ENCODE measurements at places on chromosomes 5 and 9. TPM values are rescaled to one million over a fixed set of nuclear protein-coding genes. Genes with fewer than 3 reads are reported as not detected.

Gene SLC2A6
- total RNA-seq: 17.1 TPM

Gene DNAI1
- 0.18 TPM for total RNA-seq

Gene PCDHA9
- total RNA-seq: not detected

Gene ORM2
- total RNA-seq: not detected

Gene TEX48
- total RNA-seq: not detected

Gene SMIM32
- total RNA-seq: not detected

Gene ACOT12
- not detected for total RNA-seq

Gene CCNO
- 7.5 TPM for total RNA-seq

Gene PRSS3
- total RNA-seq: 8.7 TPM

Gene TMEM252
- total RNA-seq: not detected

Gene NIPAL4
- 10.0 TPM for total RNA-seq

Gene LCN9
- not detected for total RNA-seq

Gene SMARCA2
- total RNA-seq: 32.1 TPM

Gene CDKN2A
- total RNA-seq: not detected

Gene RNF183
- total RNA-seq: 0.19 TPM

Gene SH2D3C
- total RNA-seq: 0.08 TPM

Gene LRRC19
- total RNA-seq: not detected

Gene FAM221B
- not detected for total RNA-seq

Gene SLC34A1
- total RNA-seq: not detected

Gene OLFML2A
- 31.4 TPM for total RNA-seq

Gene ABLIM3
- 23.7 TPM for total RNA-seq

Gene CDC20B
- 0.07 TPM for total RNA-seq

Gene C5orf58
- not detected for total RNA-seq

Gene AQP3
- 28.3 TPM for total RNA-seq
